Tongue (tissue), 3 donors: ENCODE measurements at places on chromosomes 13 and 19.

DNA sequence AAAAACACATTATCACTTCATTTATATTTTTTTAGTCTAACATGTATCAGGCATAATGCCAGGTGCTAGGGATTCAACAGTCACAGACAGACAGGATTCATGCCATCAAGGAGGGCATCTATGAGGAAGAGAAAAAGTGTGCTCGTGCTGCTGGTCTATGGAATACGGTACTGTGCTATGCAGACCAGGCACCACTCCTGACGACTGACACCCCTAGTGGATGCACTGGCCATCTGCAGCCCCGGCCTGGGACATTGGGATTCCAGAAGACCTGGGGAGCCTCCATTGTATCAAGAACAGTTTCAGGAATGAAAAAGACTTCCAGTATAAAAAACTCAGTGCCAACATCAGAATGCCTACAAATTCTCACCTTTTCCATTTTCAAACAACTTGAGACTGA lies 94.0 kb downstream of the KLF12 start:
- DNase-seq, result peak; percentile 27

DNA sequence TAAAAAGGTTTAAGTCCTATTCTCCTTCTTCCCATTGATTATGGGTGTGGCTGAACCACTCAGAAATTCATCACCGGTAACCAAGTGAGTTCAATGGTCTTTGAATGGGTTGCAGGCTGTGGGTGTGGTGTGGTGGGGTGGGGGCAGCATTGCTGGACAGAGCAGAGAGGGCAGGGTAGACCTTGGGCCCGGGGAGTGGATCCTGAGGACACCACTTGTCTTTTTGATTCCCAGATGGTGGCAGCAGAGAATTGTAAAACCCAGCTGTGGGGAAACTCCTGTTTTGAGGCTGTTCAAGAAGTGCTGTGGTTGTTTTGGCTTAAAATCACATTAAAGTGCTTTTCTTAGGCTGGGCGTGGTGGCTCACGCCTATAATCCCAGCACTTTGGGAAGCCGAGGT lies 45.8 kb upstream of the RGCC start:
- peak; percentile 56 for DNase-seq

DNA sequence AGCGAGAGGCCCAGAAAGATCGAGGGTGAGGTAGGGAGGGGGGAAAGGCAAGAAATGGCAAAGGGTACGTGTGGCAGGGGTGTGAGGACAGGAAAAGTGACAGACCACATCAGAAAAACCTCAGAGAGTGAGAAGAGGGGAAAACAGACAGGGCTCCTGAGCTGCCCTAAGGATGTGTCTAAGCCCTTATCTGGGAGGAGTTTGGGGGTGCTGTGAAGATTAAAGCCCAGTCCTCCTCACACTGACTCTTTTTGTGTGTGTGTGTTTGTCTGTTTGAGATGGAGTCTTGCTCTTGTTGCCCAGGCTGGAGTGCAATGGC lies 703 bp upstream of the PTH2 start:
- DNase-seq, result no peak

DNA sequence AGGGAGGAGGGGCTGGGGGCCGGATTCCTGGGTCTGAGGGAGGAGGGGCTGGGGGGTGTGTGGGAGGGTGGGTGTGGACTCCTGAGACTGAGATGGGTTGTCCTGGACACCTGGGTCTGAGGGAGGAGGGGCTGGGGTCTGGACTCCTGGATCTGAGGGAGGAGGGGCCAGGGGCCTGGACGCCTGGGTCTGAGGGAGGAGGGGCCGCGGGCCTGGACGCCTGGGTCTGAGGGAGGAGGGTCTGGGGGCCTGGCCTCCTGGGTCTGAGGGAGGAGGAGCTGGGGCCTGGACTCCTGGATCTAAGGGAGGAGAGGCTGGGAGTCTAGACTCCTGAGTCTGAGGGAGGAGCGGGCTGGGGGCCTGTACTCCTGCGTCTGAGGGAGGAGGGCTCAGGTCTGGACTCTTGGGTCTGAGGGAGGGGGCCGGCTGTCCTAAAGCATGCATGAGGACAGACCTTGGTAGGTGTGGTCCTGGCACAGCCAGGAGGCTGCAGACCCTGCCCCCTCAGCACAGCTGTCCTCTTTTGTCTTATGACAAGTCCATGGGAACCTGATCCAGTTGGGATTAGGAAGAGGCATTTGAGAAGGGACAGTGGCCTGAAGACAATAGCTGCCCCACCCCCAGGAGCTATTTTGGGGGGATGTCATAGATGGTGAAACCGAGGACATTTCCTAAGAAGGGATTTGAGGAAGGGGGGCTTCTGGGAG lies 1.3 kb downstream of the TNNT1 start:
- peak; percentile 94 for DNase-seq

DNA sequence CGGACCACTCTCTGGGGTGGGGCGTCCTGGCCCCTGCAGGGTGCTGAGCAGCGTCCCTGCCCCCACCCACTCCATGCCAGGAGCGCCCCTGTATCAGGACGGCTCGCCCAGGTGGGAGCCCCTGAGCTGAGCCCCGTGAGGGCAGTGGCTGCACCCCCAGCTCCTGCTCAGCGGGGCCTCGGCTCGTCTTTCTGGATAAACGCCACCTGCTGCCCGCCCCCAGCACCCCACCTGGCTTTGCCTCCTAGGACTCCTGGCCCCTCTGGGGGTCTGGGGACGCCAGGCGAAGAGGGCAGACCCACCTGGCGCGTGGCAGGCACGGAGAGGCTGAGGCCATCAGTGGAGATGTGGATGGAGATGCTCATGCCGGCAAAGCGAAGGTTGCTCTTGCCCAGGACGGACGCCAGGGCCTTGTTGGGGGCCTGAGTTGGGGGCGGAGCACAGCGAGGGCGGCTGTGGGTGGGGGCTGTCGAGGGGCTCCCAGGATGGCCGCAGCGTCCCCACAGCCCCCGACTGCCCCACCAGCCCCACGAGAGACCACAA lies 22.3 kb downstream of the SHC2 start:
- DNase-seq, result no peak

DNA sequence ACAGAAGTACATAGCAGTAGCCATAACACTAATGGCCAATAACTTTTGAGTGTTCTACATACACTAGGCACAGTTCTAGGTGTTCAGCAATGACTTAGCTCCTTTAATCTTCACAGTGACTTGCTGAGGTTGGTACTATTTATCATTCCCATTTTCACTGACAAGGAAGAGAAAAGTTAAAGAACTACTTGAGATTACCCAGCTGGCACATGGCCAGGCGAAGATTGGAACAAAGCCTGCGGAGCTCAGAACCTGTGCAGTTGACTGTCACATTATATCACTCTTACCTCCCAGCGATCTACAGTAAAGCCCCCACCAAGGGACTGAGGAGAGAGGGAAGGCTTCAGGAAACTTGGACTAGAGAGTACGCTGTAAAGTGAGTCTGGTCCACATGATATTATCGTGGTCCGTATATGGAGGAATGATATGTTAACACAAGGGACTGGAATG lies 42.4 kb upstream of the WDFY2 start:
- no peak for DNase-seq

- DNase-seq, result no peak
These were observed 106.1 kb downstream of the ZIC5 start for GRCh38 chr13:99865420-99865930.

DNA sequence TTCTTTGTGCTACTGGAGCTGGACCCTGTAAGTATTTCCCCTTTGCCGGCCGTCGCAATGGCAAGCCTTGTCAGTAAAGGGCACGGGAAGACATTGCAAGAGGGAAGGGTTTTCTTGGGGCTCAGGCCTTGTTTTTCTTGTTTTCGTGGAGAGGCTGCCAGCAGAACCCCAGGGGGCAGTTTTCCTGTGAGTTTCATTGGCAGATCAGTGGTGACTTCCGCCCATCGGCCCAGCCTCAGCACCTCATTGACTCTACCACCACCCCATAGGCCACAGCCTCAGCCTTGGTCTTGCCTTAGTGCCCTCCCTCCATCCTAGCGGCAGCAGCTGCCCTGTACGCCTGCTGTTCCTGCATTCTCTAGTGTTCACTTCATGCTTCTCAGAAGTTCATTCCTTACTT lies 61.5 kb downstream of the GJA3 start:
- DNase-seq, result no peak

DNA sequence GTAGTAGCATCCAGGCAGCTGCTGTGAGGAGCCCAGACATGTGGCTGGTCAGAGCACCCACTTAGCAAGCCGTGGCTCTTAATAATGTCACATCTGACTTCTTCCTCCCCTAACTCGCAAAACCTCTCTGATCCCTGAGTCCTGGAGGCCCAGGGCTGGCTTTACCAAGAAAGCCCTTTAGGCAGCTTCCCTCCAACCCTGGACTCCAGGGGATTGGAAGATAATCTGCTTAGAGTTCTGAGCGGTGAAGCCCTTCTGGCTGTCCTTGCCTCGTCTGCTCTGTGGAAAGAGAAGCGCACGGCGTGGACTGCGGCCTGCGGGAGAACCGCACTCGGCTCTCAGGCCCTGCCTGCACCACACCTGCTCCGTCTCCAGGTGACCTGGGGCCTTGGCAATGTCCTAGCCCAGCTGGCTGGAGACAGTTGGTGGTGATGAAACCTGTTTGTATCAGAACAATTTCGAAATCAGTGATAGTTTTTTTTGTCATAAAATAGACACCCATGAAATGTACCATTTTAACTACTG lies 64.5 kb upstream of the MCF2L start:
- DNase-seq, result no peak

DNA sequence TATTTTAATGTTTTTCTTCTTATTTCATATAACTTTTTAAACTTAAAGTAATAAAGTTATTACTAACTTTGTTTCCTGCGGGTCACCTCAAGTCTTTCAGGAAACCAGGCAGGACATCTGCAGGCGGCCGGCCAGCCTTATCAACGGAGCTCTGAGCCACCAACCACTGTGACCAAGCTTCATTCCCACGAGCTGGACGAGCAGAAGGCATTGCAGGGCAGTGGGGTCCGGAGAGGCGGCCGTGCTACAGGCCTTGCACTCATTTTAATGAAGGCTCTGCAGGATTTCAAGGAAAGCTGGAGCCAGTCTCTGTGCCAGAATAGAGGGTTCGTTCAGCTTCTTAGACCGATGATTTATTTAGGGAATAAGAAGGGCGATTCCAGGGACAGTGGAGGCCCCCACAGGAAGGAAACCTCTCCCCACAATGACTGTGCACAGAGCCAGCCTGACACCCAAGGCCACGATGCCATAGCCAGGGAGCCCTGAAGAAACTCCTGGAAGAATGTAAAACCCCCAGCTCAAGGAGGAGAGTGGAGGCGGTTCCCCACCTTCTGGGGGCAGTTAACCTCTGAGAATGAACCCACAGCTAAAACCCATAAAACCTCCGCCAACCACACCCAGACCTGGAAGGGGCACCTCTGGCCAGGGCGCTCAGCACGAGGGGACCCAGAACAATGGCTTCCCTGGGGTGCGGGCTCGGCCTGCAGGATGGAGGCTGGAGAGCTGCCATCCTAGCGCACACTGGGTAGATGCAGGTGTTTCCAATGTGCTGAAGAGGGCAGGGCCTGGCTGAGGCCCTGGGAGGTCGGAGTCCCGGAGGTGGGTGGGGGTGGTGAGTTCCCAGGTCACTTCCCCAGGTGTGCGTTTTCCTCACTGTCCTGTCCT lies 75.0 kb downstream of the RASA3 start:
- no peak for DNase-seq

DNA sequence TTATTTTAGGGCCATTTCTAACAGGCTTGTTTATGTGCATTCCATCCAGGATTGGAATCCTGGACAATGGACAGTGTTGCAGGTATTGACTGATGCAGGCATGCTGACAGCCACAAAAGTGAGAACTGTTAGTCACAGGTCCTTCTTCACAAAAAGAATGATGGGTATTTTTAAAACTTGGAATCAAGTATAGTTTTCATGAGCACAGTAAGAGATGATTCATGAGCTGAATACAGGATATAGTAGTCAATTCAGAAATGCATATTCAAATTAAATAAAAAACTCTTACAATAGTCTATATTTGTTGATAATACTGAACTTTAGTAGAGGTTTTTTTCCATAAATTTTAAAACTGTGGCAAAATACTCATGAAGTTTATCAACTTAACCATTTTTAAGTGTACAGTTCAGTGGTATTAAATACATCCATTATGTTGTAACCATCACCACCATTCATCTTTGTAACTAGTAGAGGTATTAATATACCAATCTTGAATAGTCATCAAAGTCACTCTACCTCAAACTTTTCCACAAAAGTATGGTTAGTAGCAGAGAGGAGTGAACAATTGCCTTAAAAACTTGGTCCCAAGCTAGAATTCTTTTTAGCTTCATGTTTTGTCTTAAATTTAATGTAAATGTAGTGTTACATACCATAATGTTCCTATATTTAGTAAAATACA lies 79.5 kb downstream of the KCNRG start:
- DNase-seq, result no peak

DNA sequence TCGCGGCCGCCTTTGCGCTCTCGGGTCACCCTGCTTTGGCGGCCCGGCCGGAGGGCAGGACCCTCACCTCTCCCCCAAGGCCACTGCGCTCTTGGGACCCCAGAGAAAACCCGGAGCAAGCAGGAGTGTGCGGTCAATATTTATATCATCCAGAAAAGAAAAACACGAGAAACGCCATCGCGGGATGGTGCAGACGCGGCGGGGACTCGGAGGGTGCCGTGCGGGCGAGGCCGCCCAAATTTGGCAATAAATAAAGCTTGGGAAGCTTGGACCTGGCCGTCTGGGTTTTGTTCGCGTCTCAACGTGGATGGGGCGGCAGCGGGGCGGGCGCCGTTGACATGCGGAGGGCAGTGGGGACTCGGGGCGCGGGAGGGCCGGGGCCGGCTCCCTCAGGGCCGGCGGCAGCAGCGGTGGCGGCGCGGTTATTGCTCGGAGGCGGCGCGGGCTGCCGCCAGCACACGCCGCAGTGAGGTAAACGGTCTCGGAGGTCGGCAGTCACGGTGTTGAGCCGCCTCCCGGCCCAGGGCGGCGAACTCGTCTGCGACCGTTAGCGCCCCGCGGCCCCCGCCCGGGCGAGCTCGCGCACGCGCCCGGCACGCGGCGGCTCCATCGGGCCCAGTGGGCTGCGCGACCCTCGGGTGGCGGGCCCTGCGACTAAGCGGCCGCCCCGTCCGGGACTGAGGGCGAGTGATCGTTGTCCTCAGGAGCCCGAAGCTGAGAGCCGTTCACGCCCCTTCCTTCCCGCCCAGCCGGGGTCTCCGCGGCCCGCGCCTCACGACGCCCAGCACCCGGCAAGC lies 9.4 kb downstream of the CBARP start:
- DNase-seq, result no peak

DNA sequence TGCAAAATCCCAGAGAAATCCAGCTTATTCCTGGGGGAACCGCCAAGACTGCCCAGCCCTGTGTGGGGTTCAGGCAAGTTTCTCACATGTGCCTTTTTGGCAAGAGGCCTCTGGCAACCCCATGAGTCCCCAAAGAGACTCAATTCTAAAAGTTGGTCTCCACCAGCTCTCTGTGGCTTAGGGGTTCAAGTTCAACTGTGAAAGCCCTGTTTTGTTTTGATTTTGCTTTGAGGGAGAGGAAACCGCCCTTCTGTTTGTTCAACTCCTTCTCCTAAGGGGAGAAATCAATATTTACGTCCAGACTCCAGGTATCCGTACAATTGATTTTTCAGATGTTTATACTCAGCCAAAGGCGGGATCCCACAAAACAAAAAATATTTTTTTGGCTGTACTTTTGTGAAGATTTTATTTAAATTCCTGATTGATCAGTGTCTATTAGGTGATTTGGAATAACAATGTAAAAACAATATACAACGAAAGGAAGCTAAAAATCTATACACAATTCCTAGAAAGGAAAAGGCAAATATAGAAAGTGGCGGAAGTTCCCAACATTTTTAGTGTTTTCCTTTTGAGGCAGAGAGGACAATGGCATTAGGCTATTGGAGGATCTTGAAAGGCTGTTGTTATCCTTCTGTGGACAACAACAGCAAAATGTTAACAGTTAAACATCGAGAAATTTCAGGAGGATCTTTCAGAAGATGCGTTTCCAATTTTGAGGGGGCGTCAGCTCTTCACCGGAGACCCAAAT lies 583 bp upstream of the LDLR start:
- DNase-seq, result peak; percentile 50

- DNase-seq, result no peak
These were observed 471.5 kb downstream of the SLITRK5 start for GRCh38 chr13:88142653-88143052.
